BJ (cell line): ENCODE measurements at places on chromosomes 3 and 15.

DNA sequence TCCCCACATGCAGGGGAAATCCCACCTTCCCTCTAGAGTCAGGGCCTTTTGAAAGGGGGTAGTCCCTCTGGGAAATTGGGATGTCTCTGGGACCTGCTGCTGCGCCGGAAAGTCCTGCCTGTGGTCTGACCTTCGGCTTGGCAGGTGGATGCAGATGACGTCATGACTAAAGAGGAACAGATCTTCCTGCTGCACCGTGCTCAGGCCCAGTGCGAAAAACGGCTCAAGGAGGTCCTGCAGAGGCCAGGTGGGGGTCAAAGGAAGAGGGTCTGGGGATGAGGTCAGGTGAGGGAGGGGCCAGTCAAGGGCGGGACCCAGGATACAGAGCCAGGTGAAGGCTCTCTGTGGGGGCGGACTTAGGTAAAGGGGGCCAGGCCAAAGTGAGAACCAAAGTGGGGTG is 16.2 kb downstream of the PTH1R start:
- no peak for DNase-seq

GRCh38 chr3:58622892-58623291 is 43.7 kb downstream of the FAM3D start:
- DNase-seq, result no peak

DNA sequence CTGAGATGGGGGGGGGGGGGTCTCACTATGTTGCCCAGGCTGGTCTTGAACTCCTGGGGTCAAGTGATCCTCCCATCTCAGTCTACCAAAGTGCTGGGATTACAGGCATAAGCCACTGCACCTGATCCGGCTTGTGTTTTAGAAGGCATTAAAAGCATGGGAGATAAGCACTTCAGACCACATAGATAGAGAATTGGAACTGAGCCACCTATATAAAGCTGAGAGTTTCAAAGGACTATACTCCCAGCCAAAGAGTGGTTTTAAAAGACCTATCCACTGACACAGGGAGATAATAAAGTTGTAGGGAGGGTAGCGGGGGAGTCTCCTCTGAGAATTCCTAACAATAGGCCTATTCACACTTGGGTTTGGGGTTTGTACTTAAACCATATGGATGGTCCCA is 34.8 kb downstream of the DENND4A start:
- DNase-seq, result no peak

DNA sequence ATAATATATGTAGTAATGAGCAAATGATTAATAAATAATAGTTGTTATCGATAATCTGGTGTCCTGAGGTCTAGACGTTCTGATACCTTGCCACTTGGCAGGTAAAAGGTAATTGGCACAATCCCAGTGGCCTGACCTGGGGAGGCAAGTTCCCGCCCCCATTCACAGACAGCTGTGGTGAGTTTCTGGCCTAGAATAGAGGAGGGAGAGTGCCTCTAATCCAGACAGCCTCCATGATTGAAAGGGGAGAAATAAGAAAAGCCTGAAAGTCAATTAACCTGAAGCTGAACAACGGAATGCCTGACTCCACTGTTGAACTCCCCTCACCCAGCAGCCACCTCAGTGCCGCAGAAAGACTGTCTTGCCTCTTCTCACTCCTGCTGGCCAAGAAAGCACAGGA is 38.1 kb upstream of the SV2B start:
- DNase-seq, result no peak

DNA sequence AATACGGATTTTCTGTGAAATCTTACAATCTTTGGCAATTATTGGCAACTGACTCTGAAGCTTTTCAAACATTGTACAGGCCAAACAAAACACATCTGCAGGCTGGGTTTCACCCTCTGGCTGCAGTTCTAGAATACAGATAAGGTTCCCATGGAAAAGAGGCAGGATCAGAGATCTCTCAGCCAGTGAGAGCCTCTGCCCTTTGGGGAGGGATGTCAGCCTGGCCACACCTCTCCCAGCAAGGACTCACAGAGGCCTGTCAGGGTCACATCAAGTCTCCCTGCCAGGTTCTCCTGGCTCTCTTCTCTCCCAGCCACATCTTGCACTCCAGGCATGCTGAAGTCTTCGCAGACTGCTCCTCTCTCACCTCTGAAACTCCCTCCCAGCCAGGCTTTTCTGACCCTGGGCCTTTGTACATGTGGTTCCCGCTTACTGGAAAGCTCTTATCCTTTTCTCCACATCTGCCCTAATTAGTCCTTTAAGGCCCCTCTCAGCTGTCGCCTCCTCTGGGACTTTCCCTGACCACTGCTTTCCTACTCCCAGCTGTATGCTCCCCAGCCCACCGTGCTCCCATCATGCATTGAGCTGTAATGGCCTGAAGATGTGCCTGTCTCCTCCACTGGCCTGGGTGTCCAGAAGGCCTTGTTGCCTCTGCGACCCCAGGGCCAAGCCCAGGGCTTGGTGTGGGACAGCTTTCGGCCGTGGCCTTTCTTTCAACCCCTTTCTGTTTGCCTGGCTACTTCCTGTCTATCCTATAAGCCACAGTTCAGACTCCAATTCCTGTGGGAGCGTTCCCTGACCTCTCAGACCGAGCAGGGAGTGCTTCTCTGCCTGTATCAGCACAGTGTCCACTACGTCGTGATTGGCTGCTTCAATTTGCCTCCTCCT is 4.3 kb downstream of the RBP1 start:
- DNase-seq, result no peak

- DNase-seq, result no peak
Measured at GRCh38 chr15:69652293-69652692, 199.7 kb downstream of the RPLP1 start.

DNA sequence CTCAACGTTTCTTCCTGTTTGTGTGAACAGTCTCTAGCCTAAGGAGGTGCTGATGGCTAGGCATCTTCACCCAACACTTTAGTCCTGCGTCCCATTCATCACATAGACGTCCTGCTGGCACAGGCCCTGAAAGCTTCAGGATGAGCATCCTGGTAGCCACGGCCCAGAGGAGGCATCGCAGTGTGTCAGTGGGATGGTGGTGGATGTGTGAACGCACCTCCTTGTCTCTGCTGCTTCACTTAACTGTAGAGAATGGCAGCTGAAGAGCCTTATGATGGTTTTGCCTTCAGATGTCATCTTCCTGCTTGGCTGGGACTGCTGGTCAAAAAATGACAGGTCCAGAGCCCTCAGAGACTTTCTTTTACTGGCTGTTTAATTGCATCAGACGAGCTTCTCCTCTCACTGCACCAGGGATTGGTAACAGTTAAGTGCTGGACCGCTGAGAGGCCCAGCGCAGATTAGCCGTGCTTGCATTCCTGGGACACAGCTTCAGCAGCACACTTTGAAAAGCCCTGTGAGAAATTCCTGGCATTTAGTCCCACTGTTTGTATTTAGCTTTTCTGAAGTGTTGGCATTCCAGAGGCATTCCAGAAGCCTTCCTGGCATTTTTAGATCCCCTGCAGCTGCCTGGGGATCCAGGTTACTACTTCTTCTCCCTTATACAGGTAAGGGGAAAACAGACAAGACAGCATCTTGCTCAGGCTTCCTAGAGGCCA is 132.4 kb upstream of the PLXNA1 start:
- DNase-seq, result peak; percentile 25

DNA sequence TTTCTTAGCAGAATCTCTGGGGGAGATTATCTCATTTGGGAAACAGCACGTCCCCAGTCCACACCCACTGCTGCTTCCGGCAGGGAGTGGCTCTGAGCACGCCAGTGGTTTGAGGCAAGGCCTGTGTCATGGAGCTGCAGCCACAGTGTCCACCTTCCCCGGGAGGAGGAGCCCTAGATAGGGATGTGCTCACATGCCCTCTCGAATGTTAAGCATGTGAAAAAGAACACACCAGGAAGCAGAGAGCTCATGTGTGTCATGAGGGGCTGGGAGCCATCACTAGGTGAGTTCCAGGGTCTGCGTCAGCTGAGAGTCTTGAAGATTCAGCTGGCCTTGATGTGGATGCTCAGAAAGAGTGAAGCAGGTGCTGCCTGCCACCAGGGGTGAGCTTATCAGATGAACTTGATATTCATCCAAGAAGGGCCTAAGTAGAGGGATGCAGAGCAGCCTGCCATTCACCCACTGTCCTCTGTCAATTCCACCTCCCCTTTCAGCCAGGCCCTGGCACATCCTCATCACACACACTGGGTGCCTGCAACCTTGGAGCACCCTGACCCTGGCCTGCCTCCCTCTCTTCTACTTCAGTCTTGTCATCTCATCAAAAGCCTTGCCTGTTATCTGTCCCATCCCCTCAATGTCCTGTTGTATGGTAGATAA is 16.3 kb downstream of the ITGA11 start:
- DNase-seq, result no peak

DNA sequence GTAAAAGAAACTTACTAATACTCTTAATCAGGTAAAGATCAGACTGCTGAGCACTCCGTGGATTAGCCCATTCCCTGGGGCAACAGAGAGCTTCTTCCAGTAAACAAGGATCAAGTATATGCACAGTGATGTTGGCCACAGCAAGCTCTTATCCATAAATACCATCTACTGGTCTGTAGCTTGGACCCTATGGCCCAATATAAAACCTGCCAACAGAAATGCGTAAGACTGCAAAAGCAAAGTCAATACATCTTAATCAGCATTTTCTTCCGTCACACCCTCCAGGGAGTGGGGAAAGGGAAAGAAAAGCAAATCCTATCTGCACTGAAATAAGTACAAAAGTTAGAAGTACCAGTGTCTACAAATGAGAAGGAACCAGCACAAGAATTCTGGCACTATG is 1082.1 kb downstream of the ZPLD1 start:
- DNase-seq, result no peak

GRCh38 chr3:18424729-18425640 is at the start of gene SATB1:
Gene SATB1, minus strand, starts transcription at chr3:18425339. Its CDS starts 4,372 bp downstream, at chr3:18420967.
- DNase-seq, result no peak

- DNase-seq, result no peak
Measured at GRCh38 chr3:132713977-132714727, 8.1 kb downstream of the NPHP3 start.

- DNase-seq, result no peak
Measured at GRCh38 chr3:127960421-127960965, 45.5 kb downstream of the KBTBD12 start.

DNA sequence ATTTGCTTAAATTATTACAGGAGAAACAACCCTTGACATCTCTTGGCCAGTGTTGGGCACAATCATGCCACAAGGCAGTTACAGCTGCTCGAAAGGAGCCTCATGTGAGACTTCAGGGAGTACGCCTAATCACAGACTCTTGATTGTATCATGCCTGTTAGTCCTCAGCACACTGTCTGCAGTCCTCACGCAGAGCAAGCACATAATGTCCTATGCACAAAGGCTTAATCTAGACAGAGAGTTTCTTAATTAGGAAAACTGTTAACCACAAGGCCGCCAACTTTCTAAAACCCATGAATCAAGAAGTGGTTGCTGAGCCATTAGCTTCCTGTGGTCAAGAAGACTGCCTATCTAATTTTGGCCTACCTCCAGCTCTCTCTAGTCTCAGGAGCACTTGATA is 172.0 kb downstream of the UNC13C start:
- DNase-seq, result no peak

DNA sequence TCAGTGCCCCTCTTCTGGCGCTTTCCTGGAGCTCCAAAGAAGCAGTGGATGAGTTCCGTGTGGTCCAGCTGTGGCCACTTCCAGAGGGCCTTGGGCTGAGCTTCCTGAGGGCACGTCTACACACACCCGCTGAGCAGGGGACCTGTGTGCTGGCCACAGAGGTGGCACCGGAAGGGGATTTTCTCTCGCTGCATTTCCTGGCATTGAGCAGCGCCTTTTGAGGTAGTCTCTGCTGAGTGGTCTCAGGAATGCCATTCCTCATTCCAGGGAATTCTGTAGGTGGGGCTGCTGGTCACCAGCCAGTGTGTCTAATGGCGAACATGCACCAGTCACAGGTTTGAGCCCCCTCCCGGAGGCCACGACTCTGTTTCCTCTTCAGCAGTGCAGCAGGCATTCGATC is 48.1 kb downstream of the AMOTL2 start:
- no peak for DNase-seq

- no peak for DNase-seq
Measured at GRCh38 chr3:46979958-46980497, 562 bp downstream of the NBEAL2 start.

DNA sequence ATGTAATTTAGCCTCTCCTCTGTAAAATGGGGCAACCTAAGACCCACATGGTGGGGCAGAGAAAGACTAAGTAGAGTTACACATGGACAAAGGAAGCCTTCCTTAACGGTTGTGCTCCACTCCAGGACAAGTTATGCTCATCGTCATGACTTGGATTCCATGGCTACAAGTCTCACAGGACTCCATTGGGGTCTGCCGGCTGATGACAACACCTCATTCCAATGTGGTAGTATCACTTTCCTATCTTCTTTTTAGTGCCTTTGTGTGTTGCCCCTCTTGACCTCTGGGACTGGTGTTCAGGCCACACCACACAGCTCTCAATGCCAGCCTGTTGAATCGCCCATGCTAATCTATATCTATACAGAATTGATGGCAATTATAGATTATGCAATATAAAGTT is 181.3 kb upstream of the WNT5A start:
- DNase-seq, result no peak

- no peak for DNase-seq
Measured at GRCh38 chr3:157807280-157807679, 298.9 kb downstream of the SHOX2 start.

DNA sequence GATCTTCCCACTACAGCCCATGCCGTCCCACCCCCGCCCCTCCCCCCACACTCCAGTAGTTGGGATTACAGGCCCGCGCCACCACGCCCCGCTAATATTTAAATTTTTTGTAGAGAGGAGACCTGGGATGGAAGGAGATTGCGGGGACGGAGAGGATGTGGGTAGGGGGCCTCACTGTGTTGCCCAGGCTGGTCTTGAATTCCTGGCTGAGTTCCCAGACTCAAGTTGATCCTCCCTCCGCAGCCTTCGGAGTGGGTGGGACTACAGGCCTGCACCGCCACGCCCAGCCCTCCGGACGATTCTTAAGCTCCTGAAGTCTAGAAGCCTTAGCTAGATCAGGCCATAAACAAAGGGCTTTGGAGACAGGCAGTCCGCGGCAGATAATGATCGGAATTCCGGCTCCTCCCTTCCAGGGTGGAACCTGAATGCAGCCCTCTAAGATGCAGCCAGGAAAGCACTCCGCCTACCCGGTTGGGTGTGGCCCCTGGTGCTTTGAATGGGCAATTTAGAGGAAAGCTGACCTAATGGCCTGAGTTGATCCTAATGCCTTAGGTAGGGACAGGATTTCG is at the start of gene DPPA2:
Gene DPPA2, minus strand, starts transcription at position 356 of the 569 bp plus-strand sequence. CDS start 1,975 bp downstream, outside the sequence.
- DNase-seq, result no peak

GRCh38 chr15:75347222-75348033 is 589 bp downstream of the NEIL1 start:
- no peak for DNase-seq

GRCh38 chr3:56747150-56747549 is 54.6 kb downstream of the ARHGEF3 start:
- no peak for DNase-seq

GRCh38 chr15:75161106-75161916 is 40.4 kb upstream of the C15orf39 start:
- DNase-seq, result no peak

- no peak for DNase-seq
Measured at GRCh38 chr3:18652781-18653180, 227.6 kb upstream of the SATB1 start.

- no peak for DNase-seq
Measured at GRCh38 chr15:71355268-71355667, 240.0 kb downstream of the THSD4 start.

GRCh38 chr3:151477591-151478334 is 16.9 kb upstream of the IGSF10 start:
- DNase-seq, result no peak

GRCh38 chr15:55170361-55170760 is 26.4 kb downstream of the RSL24D1 start:
- DNase-seq, result no peak
